ENCODE measurements at places on chromosomes 3 and 15.

GRCh38 chr3:189673535-189673934 lies 42.3 kb downstream of the TP63 start:
- DNase-seq = no peak

GRCh38 chr3:32698506-32698905 lies 13.5 kb downstream of the CNOT10 start:
- no peak for DNase-seq

DNA sequence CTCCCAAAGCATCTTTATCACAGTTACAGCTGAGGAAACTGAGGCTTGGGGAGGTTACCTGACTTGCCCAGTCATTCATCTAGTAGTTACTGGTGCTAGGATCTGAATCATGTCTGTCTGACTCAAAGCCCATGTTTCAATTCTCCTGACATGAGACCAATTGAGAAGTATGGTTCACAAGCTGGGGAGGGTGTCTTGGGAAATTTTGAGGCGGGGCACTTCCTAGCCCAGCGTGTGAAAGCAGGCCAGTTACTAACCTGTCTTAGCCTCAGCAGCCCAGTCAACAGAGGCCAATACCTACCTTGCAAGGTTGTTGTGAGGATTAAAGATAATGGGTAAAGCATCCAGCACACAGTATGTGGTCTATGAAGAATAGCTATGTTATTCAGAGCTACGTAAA lies 37.0 kb downstream of the CLDN18 start:
- no peak for DNase-seq

- DNase-seq = no peak
These were observed 315.5 kb downstream of the ZPLD1 start for GRCh38 chr3:102750322-102750721.

DNA sequence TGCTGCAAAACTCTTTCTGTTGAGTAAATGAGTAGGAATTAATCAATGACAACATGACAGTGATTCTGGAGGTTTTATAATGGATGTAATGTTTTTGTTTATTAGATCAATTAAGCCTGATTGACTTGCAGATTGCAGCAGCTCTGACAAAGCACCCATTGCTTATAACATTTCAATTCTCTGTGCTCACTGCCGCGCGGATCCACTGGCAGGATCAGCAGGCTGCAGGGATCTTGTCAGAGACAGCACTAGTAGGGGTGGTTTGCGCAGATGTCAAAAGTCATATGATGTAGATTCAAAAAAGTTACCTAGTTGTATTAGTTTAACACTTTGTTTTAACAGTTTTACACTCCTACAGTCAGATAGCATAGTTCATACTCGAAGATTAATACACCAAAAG lies 93.4 kb downstream of the MBNL1 start:
- no peak for DNase-seq

DNA sequence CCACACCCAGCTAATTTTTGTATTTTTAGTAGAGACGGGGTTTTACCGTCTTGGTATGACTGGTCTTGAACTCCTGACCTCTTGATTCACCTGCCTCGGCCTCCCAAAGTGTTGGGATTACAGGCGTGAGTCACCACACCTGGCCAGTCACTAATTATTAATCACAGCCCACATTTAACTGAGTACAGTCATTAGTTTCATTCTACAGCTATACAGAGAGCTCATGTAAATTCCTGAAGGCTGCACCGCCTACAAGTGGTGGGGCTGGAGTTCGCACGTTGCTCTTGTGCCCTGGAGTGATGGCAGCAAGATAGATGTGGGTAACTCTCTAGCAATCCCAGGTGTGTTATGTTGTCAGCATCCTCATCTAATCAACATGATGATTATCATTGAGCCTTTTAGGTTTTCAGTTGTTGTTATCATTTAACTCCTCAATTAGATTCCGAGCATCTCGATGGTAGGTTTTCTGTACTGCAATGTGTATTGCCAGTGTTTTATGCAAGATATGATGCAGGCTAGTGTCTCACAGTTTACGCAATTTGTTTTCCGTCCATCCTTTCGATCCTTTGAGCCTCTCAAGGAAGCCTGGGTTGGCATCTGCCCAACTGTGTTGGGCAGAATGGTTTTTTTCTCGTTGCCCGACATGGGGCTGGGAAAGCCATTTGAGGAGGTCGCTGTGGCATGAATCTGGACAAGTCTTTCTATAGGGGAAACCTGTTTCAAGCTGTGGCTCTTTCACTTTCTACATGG lies 216.3 kb downstream of the LPP start:
- DNase-seq = no peak

DNA sequence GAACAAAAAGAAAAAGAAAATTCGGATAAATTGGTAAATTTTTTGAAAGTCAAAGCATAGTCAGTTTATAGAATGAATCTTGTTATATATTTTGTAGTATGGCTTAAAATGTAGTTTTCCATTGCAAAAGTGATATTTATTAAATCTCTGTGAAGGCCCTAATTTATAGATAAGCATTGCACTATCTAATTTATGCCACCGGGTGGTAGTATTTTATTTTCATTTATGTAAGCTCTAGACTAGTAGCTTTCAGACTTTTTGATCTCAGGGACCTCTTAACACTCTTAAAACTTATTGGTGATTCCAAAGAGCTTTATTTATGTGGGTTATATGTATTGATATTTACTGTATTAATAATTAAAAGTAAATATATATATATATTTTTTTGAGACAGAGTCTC lies 133.9 kb upstream of the LRRFIP2 start:
- DNase-seq = peak; percentile 25

DNA sequence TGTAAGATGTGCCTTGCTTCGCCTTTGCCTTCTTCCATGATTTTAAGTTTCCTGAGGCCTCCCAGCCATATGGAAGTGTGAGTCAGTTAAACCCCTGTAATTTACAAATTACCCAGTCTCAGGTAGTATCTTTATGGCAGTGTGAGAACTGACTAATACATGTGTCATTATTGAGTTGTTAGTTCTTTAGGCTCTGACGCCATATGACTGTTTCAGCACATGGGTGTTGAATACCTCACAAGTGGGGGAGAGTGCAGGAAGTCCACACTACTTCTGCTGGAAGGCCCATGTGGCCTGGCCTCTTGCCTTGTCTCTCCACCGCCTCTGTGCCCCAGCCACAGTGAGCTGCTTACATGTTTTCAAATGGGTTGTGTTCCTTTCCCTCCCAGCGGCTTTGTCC lies 28.5 kb downstream of the MFSD1 start:
- DNase-seq = peak; percentile 69

GRCh38 chr3:192367616-192368015 lies 359.7 kb downstream of the FGF12 start:
- DNase-seq = no peak

- DNase-seq = peak; percentile 72
These were observed 205.9 kb upstream of the CDIN1 start for GRCh38 chr15:36373550-36373949.

DNA sequence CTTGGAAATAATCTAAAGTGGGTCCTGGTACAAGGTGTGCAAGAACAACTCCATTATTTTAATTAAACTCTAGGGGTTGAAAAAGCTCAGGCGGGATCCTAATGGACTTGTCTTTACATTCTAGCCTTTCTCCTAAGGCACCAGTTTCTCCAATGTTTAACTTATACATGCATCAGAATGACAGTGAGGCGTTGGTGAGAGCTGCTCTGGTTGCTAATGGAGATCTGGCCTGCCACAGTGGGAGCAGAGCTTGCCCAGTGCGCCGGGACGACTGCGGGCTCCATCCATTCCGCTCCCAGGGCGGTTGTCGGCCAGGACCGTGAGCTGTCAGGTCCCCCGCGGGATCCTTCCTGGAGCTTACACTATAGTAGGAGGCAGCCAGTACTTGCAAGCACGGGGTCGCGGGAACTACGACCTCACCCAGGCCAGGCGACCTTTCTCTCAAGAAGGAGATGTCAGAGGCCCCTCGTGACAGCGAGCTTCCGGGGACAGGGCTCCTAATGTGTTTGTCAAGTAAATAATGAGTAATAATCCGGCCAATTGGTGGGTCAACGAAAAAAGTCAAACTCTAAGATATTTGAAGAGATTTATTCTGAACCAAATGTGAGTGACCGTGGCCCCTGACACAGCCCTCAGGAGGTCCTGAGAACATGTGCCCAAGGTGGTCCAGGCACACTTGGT lies 991 bp upstream of the HIGD1A start:
- peak; percentile 26 for DNase-seq
